Keratinocyte (primary cell): ENCODE measurements at places on chromosomes 1 and 21. TPM values are rescaled to one million over a fixed set of nuclear protein-coding genes. Genes with fewer than 3 reads are reported as not detected.

Gene NPHS2
- not detected in 3 replicates for polyA plus RNA-seq

Gene OR2L13
- not detected in 3 replicates for polyA plus RNA-seq

Gene CTNNBIP1
- 92.3 to 149 TPM (median 93.3 TPM) in 3 replicates for polyA plus RNA-seq

Gene FMO4
- polyA plus RNA-seq, result 2.9 to 6.2 TPM (median 4.7 TPM) in 3 replicates

Gene ZNF678
- 1.5 to 3.0 TPM (median 2.2 TPM) in 3 replicates for polyA plus RNA-seq

Gene APCS
- polyA plus RNA-seq, result not detected in 3 replicates

Gene FAM72B
- polyA plus RNA-seq, result 1.2 to 5.6 TPM (median 2.5 TPM) in 3 replicates

Gene EVA1C
- polyA plus RNA-seq, result 6.1 to 15.3 TPM (median 10.8 TPM) in 3 replicates

Gene RUNX1
- 25.5 to 91.0 TPM (median 44.9 TPM) in 3 replicates for polyA plus RNA-seq

DNA sequence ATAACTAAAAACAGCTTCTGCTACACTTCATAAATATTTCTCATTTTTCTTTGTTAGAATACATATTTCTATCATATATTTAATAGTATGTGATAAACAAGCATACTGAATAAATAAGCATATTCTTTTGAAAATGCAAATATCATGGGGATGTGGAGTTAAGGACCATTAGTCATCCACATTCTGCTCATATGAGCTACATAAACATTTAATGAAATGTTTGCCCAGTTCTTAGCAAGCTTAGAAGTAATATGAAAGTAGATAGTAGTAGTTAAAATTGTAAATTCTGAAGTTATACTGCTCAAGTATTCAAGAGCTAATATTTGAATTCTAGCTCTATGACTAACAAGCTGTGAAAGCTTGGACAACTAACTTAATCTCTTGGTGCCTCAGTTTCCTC is 10.1 kb upstream of the GORAB start:
- H3K27me3 ChIP-seq, result no peaks in the 10 kb centered on the region
- H3K27ac ChIP-seq, result no peak overlapping the region
- no peaks in the 10 kb centered on the region for H3K4me1 ChIP-seq

DNA sequence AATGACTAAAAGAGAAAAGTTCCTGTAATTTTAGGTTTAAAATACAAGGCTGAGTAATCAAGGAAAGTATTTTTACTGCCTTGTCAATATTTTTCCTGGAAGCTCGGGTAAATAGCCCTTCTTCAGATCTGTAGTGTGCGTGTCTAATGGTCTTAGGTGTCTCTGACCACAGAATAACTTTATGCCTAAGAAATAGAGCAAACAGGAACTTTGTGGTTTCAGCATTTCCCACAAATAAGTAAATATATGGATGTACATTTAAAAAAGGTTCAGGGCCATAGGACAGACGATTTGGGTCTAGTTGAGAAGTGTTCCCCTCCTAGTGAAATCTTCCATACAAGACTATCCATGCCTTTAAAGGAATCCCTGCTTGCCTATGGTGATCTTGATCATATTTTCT is 107.0 kb downstream of the ZC3H11B start:
- no peak overlapping the region for H3K4me3 ChIP-seq
- H3K27me3 ChIP-seq, result no peaks in the 10 kb centered on the region
- DNase-seq, result no peak
- H3K36me3 ChIP-seq, result no peaks in the 10 kb centered on the region
- H3K4me1 ChIP-seq, result no peaks in the 10 kb centered on the region

GRCh38 chr1:45380125-45380524 is 39.9 kb upstream of the MUTYH start:
- H3K4me1 ChIP-seq, result peaks cover 10% of the 10 kb centered on the region
- H3K27me3 ChIP-seq, result no peaks in the 10 kb centered on the region
- no peak overlapping the region for H3K4me3 ChIP-seq
- no peak for DNase-seq
- H3K27ac ChIP-seq, result no peak overlapping the region

DNA sequence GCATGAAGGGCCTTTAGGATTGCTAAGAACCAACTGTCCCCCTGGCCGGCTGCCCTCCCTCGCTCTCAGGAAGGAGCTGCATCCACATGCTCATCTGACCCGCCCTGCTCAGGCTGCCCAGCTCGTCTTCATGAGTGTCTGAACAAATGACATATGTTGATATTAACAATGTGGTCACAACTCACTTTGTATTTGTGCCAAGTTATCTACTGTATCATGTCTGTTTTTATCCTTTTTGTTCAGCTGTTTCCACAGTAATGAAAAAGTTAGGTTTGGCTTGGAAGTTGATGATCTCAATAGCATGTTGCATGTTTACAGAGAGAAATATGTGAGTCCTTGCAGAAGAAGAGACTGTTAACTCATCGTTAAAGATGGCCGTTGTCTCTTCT is 75.1 kb downstream of the PHTF1 start:
- H3K27me3 ChIP-seq, result no peaks in the 10 kb centered on the region
- no peak overlapping the region for H3K27ac ChIP-seq
- no peaks in the 10 kb centered on the region for H3K36me3 ChIP-seq
- no peak for DNase-seq
- no peak overlapping the region for H3K4me3 ChIP-seq
- no peaks in the 10 kb centered on the region for H3K4me1 ChIP-seq

- DNase-seq, result no peak
- no peak overlapping the region for H3K4me3 ChIP-seq
- no peaks in the 10 kb centered on the region for H3K27me3 ChIP-seq
- peaks cover 9% of the 10 kb centered on the region for H3K4me1 ChIP-seq
Observed at GRCh38 chr1:10848109-10848684, 51.8 kb upstream of the CASZ1 start.

- H3K27ac ChIP-seq, result no peak overlapping the region
- H3K36me3 ChIP-seq, result no peaks in the 10 kb centered on the region
Observed at GRCh38 chr1:230588323-230588746, 53.9 kb upstream of the COG2 start.

DNA sequence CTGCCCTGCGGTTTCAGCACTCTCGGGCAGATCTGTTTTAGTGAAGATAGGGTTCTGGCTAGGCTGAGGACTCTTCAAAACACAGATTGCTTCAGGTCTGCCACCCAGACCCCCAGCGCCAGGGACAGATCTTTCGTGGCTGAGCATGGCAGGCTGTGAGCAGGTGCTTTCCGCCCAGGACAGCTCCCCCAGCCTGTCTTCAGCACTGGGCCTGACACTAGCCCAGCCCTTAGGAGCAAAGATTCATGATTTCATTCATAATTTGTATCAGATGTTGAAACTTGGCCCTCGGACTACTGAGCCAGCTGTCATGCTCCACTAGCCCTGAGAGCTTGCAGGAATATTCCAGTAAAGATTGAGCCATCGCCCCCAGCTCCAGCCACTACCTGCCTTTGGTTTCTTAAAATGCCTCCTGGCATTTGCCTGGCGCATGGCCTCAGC is 5.9 kb downstream of the ADPRS start:
- H3K4me3 ChIP-seq, result no peak overlapping the region
- no peaks in the 10 kb centered on the region for H3K27me3 ChIP-seq
- peaks cover 5% of the 10 kb centered on the region for H3K4me1 ChIP-seq
- H3K27ac ChIP-seq, result no peak overlapping the region

DNA sequence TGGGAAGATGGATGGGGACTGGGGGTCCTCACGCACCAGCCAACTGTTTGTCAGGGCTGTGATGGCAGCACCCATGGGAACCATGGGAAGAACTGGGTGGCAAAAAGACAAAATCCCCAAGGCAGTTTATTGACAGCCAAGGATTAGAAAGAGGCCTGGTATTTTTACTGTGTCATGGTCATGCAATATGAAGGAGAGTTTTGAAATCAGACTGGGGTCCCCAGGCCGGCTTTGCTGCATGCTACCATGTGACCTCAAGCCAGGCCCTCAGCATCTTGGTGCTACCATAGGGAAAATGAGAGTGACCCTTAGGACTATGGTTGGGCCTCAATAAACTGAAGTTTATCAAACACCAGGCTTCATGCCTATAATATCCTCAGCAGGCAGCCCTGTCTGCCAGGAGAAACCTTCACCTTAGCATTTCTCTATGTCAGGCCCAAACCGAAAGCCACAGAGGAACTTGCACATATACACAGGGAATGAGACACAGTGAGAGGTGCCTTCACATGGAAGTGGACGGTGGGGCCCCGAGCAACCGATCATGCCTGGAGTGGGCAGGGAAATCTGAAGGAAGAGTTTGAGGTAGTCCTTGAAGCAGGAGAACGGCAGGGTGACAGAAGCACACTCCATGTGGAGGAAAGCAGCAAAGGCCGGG is 203.2 kb downstream of the HIVEP3 start:
- DNase-seq, result no peak
- H3K27me3 ChIP-seq, result no peaks in the 10 kb centered on the region
- no peak overlapping the region for H3K27ac ChIP-seq

GRCh38 chr1:208039536-208040332 is 128.8 kb upstream of the CD34 start:
- no peaks in the 10 kb centered on the region for H3K4me1 ChIP-seq
- H3K4me3 ChIP-seq, result no peak overlapping the region
- H3K27me3 ChIP-seq, result no peaks in the 10 kb centered on the region

GRCh38 chr21:37427221-37427620 is 60.6 kb downstream of the DYRK1A start:
- H3K36me3 ChIP-seq, result peaks cover 10% of the 10 kb centered on the region
- no peak overlapping the region for H3K27ac ChIP-seq
- no peak for DNase-seq
- no peaks in the 10 kb centered on the region for H3K27me3 ChIP-seq
- H3K4me1 ChIP-seq, result peaks cover 19% of the 10 kb centered on the region

GRCh38 chr1:147336291-147336690 is 93.8 kb downstream of the CHD1L start:
- no peaks in the 10 kb centered on the region for H3K36me3 ChIP-seq
- no peak overlapping the region for H3K27ac ChIP-seq
- no peaks in the 10 kb centered on the region for H3K4me1 ChIP-seq
- H3K4me3 ChIP-seq, result no peak overlapping the region
- DNase-seq, result no peak

GRCh38 chr1:29497395-29498125 is 261.2 kb downstream of the PTPRU start:
- H3K4me1 ChIP-seq, result no peaks in the 10 kb centered on the region
- H3K36me3 ChIP-seq, result no peaks in the 10 kb centered on the region
- H3K4me3 ChIP-seq, result no peak overlapping the region
- no peaks in the 10 kb centered on the region for H3K27me3 ChIP-seq
- no peak overlapping the region for H3K27ac ChIP-seq

- no peaks in the 10 kb centered on the region for H3K36me3 ChIP-seq
- no peak for DNase-seq
- no peaks in the 10 kb centered on the region for H3K27me3 ChIP-seq
- H3K4me3 ChIP-seq, result no peak overlapping the region
- no peaks in the 10 kb centered on the region for H3K4me1 ChIP-seq
Observed at GRCh38 chr1:210448297-210448892, 119.7 kb downstream of the HHAT start.

DNA sequence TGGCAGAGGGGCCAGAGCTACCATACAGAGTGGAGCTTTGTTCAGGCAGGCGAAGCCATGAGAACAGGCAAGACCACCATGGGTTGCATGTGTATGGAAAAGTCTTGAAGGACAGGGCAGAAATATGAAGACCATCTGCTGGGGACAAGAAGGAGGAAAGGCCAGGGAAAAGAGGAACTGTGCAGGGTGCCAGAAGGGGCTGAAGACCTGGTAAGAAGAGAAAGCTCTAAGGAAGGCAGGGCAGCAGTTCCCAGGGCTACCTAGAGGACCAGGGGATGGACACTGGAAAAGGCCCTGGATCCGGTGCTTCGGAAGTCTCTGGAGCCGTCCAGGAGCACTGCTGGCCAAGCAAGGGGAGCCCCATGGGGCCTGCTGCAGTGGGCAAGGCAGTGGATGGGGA is 43.4 kb downstream of the PKP1 start:
- no peak overlapping the region for H3K4me3 ChIP-seq
- DNase-seq, result no peak
- no peak overlapping the region for H3K27ac ChIP-seq

DNA sequence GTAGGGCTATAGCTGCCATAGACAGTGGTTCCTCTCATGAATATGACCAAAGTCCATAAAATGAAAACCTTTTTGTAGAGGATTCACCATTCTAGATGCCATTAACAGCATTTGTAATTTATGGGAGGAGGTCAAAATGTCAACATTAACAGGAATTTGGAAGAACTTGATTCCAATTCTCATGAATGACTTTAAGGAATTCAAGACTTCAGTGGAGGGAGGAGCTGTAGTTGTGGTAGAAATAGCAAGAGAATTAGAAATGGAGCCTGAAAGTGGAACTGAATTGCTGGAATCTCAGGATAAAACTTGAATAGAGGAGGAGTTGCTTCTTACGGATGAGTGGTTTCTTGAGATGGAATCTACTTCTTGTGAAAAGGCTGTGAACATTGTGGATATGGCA is 65.4 kb upstream of the ESRRG start:
- H3K36me3 ChIP-seq, result no peaks in the 10 kb centered on the region
- no peaks in the 10 kb centered on the region for H3K4me1 ChIP-seq
- H3K4me3 ChIP-seq, result no peak overlapping the region
- DNase-seq, result no peak
- no peaks in the 10 kb centered on the region for H3K27me3 ChIP-seq
- no peak overlapping the region for H3K27ac ChIP-seq

DNA sequence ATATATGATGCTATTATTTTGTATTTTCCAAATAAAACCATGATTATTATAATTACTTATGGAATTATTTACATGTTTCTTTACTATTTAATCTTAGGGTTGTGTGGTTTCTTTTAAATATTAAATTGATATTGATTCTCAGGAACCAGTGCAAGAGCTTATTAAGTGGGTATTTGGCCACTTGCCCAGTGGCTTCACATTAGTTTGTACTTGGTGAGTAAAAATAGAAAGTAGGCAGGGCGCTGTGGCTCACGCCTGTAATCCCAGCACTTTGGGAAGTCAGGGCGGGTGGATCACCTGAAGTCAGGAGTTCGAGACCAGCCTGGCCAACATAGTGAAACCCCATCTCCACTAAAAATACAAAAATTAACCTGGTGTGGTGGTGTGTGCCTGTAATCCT is 497.1 kb downstream of the PTPRC start:
- no peak overlapping the region for H3K27ac ChIP-seq
- H3K36me3 ChIP-seq, result no peaks in the 10 kb centered on the region
- H3K27me3 ChIP-seq, result no peaks in the 10 kb centered on the region
- DNase-seq, result no peak

GRCh38 chr1:179612361-179612760 is 20.7 kb downstream of the TDRD5 start:
- no peak overlapping the region for H3K4me3 ChIP-seq
- no peak overlapping the region for H3K27ac ChIP-seq
- H3K27me3 ChIP-seq, result no peaks in the 10 kb centered on the region
- H3K4me1 ChIP-seq, result no peaks in the 10 kb centered on the region

GRCh38 chr1:116847688-116848531 is 61.8 kb upstream of the PTGFRN start:
- no peaks in the 10 kb centered on the region for H3K36me3 ChIP-seq
- no peaks in the 10 kb centered on the region for H3K27me3 ChIP-seq
- H3K27ac ChIP-seq, result no peak overlapping the region
- no peak for DNase-seq
- H3K4me3 ChIP-seq, result no peak overlapping the region
